NCI-H774 (cell line): ENCODE measurements at places on chromosomes 6 and 20.

- no peak for DNase-seq
Observed at GRCh38 chr6:103910018-103910417, 949.7 kb downstream of the HACE1 start.

GRCh38 chr20:59183751-59184150, 20.1 kb downstream of the ZNF831 start:
- no peak for DNase-seq

- DNase-seq, result no peak
Observed at GRCh38 chr6:80457439-80457933, 351.0 kb downstream of the BCKDHB start.

DNA sequence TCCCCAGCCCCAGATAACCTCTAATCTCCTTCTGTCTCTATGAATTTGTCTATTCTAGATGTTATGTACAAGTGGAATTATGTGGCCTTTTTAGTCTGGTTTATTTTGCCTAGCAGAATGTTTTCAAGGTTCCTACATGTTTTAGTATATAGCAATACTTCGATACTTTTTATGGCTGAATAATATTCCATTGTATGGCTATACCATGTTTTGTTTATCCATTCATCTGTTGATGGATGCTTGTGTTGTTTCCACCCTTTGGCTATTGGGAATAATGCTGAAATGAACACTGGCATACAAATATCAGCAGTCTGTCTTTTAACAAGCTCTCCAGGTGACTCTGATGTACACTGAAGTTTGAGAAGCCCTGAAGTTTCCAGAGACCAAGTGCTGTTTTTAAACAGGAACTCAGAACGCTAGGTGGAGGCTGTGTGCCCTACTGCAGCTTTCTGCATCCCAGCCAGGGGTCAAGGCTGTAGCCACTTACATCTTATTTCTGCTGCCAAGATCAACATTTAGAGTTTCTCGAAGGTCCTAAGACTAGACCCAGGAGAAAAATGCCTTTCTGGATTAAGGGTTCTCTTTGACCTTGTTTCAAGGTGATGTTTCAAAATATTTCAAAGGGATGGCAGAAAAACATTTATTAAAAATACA, 123.0 kb downstream of the SOBP start:
- DNase-seq, result no peak

- DNase-seq, result peak; percentile 99
Observed at GRCh38 chr6:36027501-36028087, at the start of gene MAPK14. TSS of gene MAPK14 (plus strand) at chr6:36027808. CDS start at chr6:36028158, 350 bp downstream.

DNA sequence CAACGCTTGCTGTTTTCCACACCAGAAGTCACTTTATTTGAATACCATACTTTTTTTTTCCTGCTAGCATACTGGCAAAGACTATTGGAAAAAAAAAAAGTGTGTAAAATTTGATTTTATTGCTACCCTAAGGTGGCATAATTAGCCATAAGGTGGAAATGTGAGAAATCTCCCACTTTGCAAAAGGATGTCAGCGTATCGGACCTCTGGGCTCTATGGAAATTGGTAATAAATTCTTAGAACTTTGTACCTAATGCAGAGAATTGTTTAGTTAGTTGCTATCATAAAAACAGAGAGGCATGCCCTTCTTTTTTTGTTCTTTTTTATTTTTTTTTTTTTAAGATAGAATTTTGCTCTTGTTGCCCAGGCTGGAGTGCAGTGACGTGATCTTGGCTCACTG, 63.7 kb upstream of the GMDS start:
- DNase-seq, result no peak

- no peak for DNase-seq
Observed at GRCh38 chr6:128597004-128597403, 76.6 kb upstream of the PTPRK start.

- no peak for DNase-seq
Observed at GRCh38 chr6:4451081-4451480, 315.7 kb upstream of the ECI2 start.

DNA sequence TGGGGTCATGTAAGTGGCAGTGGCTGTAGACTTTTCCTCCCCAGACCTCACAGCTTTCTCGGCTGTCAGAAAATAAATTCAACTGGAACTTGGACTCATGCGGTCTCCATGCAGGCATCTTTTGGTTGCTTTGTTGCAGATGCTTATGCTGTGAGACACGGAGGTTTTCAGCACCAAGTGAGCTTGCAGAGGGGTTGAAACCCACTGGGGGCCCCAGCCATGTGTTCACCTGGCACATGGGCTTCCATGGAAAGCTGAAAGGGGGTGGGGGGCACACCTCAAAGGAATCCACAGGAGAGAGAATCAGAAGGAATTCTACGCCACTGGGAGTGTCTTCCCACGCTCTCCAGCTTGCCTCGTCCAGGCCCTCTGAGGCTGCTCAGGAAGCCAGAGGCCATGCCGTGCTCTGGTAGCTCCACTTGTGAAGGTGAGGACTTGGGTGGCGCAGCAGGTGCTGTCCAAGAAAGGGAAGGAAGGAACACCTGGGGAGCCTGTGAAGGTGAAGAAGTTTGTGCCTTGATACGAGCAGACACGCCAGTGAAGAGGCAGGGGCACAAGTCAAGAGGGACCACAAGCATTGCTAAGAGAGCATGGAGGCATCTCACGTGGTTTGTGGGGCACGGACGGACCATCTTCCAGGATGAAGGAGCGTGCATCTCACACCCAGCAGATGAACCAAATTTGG, 134.3 kb upstream of the PMEPA1 start:
- DNase-seq, result no peak

GRCh38 chr6:54579011-54579410, 267.6 kb upstream of the FAM83B start:
- no peak for DNase-seq

- no peak for DNase-seq
Observed at GRCh38 chr6:12348530-12349511, 58.7 kb downstream of the EDN1 start.

- no peak for DNase-seq
Observed at GRCh38 chr6:70299456-70299855, 3.4 kb downstream of the COL9A1 start.

- no peak for DNase-seq
Observed at GRCh38 chr6:81831274-81831673, 78.8 kb upstream of the TENT5A start.

- no peak for DNase-seq
Observed at GRCh38 chr20:49210757-49211110, 8.5 kb upstream of the DDX27 start.

- DNase-seq, result no peak
Observed at GRCh38 chr6:25218346-25218745, 60.8 kb upstream of the CARMIL1 start.

- DNase-seq, result no peak
Observed at GRCh38 chr6:40471243-40471642, 115.9 kb downstream of the LRFN2 start.

DNA sequence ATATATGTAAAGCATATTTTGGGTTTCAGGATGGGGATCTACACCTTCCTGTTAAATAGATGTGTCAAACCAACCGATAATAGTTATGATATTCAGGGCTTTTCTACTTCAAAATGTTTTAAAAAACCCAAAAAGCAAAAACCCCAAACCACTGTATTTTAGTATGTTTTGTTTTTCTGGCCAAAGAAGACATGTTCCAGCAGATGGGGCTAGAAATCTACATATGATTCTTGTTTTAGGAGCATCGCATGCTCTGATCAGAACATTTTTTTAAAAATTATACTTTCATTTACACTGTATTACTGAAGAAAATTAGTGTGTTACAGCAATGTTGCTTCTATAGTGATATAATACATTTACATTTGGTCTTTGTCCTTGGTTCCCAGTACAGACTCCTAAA, 11.0 kb downstream of the RMND1 start:
- no peak for DNase-seq
